Epithelial cell of umbilical artery (primary cell): ENCODE measurements at places on chromosomes 7 and 10. TPM values are rescaled to one million over a fixed set of nuclear protein-coding genes. Genes with fewer than 3 reads are reported as not detected.

The TMEM176B gene
- not detected in 2 replicates for total RNA-seq

The INHBA gene
- 21.3 and 27.9 TPM in 2 replicates for total RNA-seq

The PBLD gene
- total RNA-seq, result 1.9 and 3.5 TPM in 2 replicates

The LRRD1 gene
- total RNA-seq, result under 0.01 TPM in 1 of 2 replicates, not detected in the other

The PLXDC2 gene
- total RNA-seq, result under 0.01 and 0.15 TPM in 2 replicates

The SRRM3 gene
- 0.91 and 1.3 TPM in 2 replicates for total RNA-seq

The HELLS gene
- total RNA-seq, result 37.7 and 82.4 TPM in 2 replicates

The ABCC2 gene
- 0.61 and 0.65 TPM in 2 replicates for total RNA-seq

The KAZALD1 gene
- total RNA-seq, result 3.6 and 7.6 TPM in 2 replicates

The DNAJC12 gene
- 2.9 and 4.2 TPM in 2 replicates for total RNA-seq

The HOXA7 gene
- total RNA-seq, result 1.4 and 1.9 TPM in 2 replicates

The PROSER2 gene
- total RNA-seq, result 5.3 and 6.5 TPM in 2 replicates

The CTAGE6 gene
- total RNA-seq, result under 0.01 and 0.46 TPM in 2 replicates

The PON1 gene
- total RNA-seq, result not detected in 2 replicates

The GNGT1 gene
- total RNA-seq, result not detected in 2 replicates

The EXOSC1 gene
- total RNA-seq, result 36.4 and 54.0 TPM in 2 replicates

The LFNG gene
- 8.8 and 12.7 TPM in 2 replicates for total RNA-seq

The PLCE1 gene
- under 0.01 TPM in 2 replicates for total RNA-seq

The ZCWPW1 gene
- total RNA-seq, result 0.32 and 0.76 TPM in 2 replicates

The SLC39A12 gene
- under 0.01 TPM in 1 of 2 replicates, not detected in the other for total RNA-seq

The GBX1 gene
- not detected in 2 replicates for total RNA-seq

The CELF2 gene
- total RNA-seq, result 4.5 and 5.5 TPM in 2 replicates

The SH2D4B gene
- total RNA-seq, result under 0.01 and 0.30 TPM in 2 replicates

The UNC5B gene
- 10.6 and 15.3 TPM in 2 replicates for total RNA-seq

The HMX3 gene
- not detected in 2 replicates for total RNA-seq

The CYCS gene
- total RNA-seq, result 52.3 and 60.9 TPM in 2 replicates

The DLG5 gene
- total RNA-seq, result 9.0 and 9.1 TPM in 2 replicates

The ANKRD61 gene
- 0.32 TPM in 1 of 2 replicates, not detected in the other for total RNA-seq

The CALCR gene
- not detected in 2 replicates for total RNA-seq

The IL15RA gene
- total RNA-seq, result 10.7 and 12.3 TPM in 2 replicates

The DYNC1I1 gene
- under 0.01 and 1.8 TPM in 2 replicates for total RNA-seq

The NRP1 gene
- total RNA-seq, result 159 and 187 TPM in 2 replicates

The EGR2 gene
- 0.32 TPM in 1 of 2 replicates, not detected in the other for total RNA-seq

The BNIP3 gene
- total RNA-seq, result 50.9 and 72.8 TPM in 2 replicates

The SYT15B gene
- total RNA-seq, result not detected in 2 replicates

The FAS gene
- total RNA-seq, result 6.2 and 10.9 TPM in 2 replicates

The DDX50 gene
- 52.6 and 63.5 TPM in 2 replicates for total RNA-seq

The STN1 gene
- total RNA-seq, result 34.8 and 35.4 TPM in 2 replicates

The CARD11 gene
- 1.7 and 6.2 TPM in 2 replicates for total RNA-seq

The SPDYE1 gene
- not detected in 2 replicates for total RNA-seq

The SPDYE18 gene
- total RNA-seq, result under 0.01 and 0.15 TPM in 2 replicates

The NUTM2A gene
- 0.15 TPM in 1 of 2 replicates, not detected in the other for total RNA-seq

The SLC35B4 gene
- total RNA-seq, result 11.0 and 16.7 TPM in 2 replicates

The TSPAN15 gene
- total RNA-seq, result 70.1 and 76.3 TPM in 2 replicates

The HECW1 gene
- not detected in 2 replicates for total RNA-seq

The GDF2 gene
- not detected in 2 replicates for total RNA-seq
